Airway epithelial cell (primary cell): ENCODE measurements at places on chromosomes 16 and 17. TPM values are rescaled to one million over a fixed set of nuclear protein-coding genes. Genes with fewer than 3 reads are reported as not detected.

The KRTAP4-4 gene
- total RNA-seq = not detected in 2 replicates

The GPR142 gene
- not detected in 2 replicates for total RNA-seq

The CD300E gene
- not detected in 2 replicates for total RNA-seq

The GDPD3 gene
- total RNA-seq = 4.4 and 7.9 TPM in 2 replicates

The CDRT15L2 gene
- total RNA-seq = not detected in 2 replicates

The ZG16 gene
- not detected in 2 replicates for total RNA-seq

The SPATA22 gene
- not detected in 2 replicates for total RNA-seq

The FSCN2 gene
- total RNA-seq = 0.14 TPM in 1 of 2 replicates, not detected in the other
